ENCODE measurements at places on chromosomes 3 and 15.

DNA sequence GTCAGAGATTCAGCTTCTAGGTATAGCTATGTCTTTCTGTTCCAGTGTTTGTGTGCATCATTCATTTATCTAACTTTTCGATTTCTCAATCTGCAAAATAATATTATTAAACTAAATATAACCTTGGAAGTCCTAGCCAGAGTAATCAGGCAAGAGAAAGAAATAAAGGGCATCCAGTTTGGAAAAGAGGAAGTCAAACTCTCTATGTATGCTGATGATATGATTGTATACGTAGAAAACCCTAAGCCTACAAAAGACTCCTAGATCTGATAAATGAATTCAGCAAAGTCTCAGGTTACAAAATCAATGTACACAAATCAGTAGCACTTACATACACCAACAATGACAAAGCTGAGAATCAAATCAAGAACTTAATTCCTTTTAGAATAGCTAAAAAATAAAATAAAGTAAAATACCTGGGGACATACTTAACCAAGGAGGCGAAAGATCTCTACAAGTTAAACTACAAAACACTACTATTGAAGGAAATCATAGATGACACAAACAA, 718.2 kb downstream of the NTRK3 start:
- no peak for DNase-seq

GRCh38 chr3:108118038-108118768, 27.4 kb upstream of the CD47 start:
- DNase-seq, result no peak

- no peak for DNase-seq
Measured at GRCh38 chr3:138681463-138682220, 73.1 kb downstream of the FAIM start.

DNA sequence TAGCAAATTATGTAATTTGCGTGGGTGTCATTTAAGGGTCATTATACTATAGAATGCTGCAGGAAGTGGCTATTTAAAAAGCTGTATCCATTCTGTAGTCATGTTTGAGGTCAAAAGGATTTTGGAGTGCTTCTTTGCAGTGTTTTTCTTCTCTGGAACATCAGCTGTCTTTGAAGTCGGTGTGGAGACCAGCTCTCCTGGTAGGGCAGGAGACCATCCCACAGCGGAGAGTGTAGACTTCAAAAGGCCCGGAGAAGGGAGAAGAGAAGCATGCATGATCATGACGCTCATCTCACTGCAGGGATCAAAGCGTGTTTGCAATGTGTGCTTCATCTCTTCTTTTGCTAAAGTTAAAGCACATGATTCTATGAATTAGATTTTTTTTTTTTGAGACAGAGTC, 19.9 kb downstream of the PXK start:
- no peak for DNase-seq

DNA sequence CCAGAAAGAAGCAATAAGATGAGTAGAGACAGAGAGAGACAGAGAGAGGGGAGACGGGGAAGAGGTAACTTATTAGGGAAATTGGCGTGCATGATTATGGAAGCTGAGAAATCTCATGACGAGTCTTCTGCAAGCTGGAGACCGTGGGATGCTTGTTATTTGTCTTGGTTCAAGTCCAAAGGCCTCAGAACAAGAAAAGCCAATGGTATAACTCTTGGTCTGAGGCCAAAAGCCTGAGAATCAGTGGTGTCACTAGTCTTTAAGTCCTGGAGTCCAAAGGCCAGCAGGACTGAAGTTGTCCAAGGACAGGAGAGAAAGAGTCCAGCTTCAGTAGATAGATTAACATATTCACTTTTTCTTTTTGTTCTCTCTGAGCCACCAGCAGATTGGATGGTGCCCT, 613.6 kb downstream of the CADM2 start:
- no peak for DNase-seq

DNA sequence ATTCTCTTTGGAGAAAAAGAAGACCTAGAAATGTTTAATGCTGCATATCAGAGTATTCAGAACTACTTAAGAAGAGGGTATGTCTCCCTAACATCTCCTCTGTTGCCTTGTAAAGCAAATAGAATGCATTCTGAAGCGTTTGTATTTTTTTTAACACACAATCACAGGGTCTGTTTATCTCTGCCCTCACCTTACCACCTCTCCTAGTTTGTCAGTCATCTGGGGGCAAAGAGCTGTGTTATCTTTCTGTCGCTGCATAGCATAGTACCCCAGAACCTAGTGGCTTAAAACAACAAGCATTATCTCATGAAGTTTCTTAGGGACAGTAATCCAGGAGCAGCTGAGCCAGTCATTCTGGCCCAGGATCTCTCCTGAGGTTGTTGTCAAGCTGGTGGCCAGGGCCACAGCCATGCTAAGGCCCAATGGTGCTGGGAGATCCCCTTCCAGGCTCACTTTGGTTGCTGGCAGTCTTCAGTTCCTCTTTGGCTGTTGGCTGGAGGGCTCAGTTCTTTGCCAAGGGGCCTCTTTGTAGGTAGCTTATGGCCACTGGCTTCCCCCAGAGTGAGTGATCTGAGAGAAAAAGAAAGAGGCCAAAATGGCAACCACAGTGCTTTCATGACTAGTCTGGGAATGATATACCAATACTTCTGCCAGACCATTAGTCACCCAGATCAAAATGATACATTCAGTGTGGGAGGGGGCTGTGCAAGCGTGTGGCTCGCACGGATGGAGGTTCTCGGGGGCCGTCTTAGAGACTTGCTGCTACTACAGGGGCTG, 17.8 kb downstream of the EDEM1 start:
- no peak for DNase-seq

DNA sequence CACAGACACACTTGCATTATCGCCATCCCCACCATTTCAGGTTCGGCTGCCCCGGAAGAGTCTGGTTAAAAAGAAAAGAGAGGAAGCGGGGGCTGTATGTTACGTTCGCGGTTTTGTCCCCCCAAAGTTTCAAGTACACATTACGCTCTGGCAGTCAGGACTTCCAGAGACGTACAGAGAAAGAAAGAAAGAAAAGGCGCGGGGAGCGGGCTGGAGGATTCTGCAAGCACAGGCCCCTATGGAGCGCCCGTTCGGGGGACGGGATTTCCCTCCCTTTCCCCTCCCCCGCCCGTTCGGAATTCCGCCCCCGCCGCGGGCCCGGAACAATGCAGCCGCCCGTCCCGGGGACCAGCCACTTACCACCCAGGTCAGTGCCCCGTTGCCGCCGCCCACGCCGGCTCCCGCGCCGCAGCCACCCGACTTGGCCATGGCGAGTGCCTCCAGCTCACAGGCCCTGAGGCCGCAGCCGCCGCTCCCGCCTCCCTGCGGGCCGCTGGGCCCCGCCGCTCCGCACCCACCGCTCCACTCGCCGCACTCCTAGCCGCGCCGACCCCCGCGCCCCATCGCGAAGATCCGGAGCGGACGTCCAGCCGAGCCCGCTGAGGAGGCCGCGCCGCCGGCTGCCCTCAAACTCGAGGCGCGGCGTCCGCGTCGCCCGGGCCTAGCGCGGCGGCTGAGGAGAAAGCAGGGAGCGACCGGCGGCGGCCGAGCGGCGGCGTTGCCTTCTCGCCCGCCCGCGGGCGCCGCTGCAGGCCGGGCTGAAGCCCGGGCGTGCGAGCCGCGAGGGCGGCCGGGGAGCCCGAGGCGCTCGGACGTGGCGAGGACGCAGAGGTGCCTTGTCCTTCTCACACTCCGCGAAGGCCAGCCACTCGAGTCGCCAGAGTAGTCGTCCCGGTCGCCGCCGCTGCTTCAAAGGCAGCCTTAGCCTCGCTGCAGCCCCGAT, 567 bp downstream of the TOP2B start:
- DNase-seq, result peak; percentile 47

GRCh38 chr3:143586576-143586975, 261.7 kb downstream of the SLC9A9 start:
- DNase-seq, result no peak

GRCh38 chr15:81326466-81327212, 2.7 kb upstream of the STARD5 start:
- no peak for DNase-seq

DNA sequence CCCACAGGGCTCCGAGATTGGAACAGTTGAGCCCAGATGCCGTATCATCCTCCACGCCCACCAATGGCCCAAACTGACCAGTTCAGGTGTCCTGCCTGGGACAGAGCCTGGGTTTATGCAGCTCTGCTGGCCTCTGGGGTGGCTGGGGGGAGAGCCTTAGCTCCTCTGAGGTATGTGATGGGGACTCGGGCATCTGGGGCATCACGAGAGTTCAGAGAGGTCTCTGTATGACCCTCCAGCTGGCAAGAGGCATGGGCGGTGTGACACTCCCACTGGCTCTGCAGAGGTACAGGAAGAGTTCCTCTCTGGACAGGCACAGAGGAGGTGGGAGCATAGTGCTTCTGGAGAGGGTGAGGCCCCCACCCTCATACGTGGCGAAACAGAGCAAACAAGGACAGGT, 26.6 kb upstream of the DUSP7 start:
- no peak for DNase-seq

GRCh38 chr3:122824465-122825381, 29.9 kb downstream of the SLC49A4 start:
- no peak for DNase-seq

GRCh38 chr3:124296406-124296805, 304.5 kb upstream of the ROPN1 start:
- DNase-seq, result no peak

GRCh38 chr3:97910931-97911351, 61.3 kb downstream of the RIOX2 start:
- no peak for DNase-seq

Measured in stimulated activated CD4-positive, alpha-beta T cell treated with anti-CD3 and anti-CD28 coated beads, Interleukin-2, amount 100 ng/mL, for 4 hours (primary cell).